ENCODE measurements at places on chromosomes 5 and 9.

- DNase-seq = no peak
These were observed 63.5 kb upstream of the SLC2A8 start for GRCh38 chr9:127333221-127334064.

DNA sequence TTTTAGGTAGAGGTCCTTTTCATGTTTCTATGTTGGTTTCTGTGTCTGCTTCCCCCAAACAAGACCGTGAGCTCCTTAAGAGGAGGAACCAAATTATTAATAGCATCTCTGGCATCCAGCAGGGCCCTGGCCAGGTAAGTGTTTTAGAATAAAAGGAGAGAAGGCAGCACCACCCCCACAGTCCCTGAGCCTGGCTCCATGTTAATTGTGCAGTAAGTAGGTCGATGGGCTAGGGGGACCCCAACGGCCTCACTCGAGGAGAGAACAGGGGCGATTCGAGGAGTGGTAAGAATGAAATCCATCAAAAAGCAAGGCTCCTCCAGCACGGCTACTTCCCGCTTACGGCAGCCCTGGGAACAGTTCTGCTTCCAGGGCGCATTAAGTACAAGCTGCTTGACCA lies 67.0 kb downstream of the GABBR2 start:
- no peak for DNase-seq

DNA sequence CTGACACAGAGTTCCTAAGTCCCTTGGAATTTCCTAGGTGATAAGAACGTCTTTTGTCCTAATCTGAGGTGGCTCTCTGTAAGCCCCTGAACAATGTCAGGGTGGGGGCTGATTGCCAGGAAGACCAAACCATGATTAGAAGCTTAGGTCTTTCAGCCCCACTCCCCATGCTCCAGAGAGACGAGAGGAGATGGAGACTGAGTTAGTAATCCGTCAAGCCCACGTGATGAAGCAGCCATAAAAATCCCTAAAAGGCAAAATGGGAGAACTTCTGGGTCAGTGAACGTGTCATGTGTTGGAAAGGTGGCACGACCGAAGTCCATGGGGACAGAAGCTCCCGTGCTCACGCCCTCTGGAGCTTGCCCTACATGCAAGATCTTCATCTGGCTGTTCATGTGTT lies 85.6 kb downstream of the RAD23B start:
- no peak for DNase-seq

DNA sequence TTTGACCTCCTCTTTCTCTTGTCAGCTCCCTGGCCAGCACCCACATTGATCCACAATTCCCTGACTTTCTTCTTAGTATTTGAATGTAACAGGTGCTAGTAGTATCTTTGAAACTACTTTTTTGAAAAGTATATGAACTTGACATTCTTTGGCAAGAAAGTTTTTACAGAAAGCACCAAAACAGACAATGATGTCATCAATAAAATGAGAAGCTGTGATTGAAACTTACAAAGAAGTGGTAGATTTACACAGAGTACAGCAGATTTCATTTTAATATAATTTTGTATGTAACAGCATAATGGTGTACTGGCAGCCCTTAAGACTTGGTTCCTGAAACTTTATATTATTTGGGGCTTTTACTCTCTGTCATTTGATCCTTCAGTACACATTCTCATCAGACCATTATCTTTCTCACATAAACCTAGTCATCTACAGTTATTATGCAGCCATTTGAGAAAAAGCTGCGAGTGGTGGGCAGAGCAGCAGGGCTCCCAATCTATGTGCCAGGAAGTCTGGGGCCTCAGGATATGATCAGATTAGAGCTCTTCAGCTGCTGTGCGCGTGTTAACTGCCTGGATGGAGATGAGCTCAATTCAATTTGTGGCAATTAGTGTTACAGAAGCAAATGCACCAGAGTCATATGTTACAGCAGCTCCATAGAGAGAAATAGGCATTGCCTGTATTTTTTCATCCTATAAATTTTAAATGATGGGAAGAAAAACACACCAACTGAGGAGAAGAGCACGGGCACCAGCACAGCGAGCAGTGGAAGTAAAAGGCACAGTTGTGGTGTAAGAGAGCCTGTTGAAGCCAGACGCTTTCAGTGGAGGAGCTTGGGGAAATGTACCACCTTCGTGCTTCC lies 126.1 kb downstream of the STARD4 start:
- peak; percentile 85 for DNase-seq

- no peak for DNase-seq
These were observed 8.1 kb downstream of the FAM193B start for GRCh38 chr5:177546258-177546741.

DNA sequence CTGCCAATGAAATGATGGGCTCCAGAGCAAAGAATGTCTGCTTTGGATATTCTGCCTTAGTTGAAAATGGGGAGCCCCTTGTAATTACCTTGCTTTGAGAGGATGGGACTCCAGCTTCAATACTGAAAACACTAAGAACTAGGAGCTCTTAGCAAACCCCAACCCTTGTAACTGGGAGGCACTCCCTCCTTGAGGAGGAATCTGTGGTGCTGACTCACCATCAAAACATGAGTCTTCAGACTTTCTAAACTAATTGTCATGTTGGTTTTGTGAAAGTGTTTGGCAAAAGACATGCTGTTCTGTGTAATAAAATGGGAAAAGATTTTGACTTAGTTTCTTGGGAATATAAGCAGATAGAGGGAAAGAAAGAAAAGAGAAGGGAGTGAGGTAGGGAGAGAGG lies 91.9 kb upstream of the PTPRD start:
- no peak for DNase-seq

DNA sequence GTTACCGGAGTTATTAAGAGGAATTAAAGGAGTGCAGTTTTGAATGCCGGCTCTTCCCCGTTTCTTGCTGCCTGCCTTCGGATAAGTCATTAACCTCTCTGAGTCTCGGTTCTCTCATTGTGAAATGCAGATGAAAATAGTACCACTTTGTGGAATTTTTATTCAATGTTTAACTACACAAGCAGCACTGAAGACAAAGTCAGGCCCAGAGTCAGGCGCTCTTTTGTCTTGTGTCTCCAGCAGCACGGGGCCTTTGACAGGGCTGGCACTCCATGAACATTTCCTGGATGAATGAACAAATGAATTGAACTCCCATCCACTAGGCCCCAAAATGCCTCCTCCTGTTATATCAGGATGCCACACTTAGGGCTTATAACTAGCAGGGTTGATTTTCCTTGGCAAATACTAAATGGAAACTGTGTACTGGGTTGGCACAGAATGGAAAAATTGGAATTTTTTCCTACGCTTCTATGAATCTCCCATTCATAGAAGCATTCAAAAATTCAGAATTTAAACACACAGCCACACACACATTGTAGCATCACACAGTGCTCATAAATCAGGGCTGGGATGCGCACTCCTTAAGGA lies 332.8 kb downstream of the MLLT3 start:
- no peak for DNase-seq

Measured in NCI-H748 treated with DMSO at 0.1 percent for 48 hours (cell line).